ENCODE measurements at places on chromosomes 16 and 17.

DNA sequence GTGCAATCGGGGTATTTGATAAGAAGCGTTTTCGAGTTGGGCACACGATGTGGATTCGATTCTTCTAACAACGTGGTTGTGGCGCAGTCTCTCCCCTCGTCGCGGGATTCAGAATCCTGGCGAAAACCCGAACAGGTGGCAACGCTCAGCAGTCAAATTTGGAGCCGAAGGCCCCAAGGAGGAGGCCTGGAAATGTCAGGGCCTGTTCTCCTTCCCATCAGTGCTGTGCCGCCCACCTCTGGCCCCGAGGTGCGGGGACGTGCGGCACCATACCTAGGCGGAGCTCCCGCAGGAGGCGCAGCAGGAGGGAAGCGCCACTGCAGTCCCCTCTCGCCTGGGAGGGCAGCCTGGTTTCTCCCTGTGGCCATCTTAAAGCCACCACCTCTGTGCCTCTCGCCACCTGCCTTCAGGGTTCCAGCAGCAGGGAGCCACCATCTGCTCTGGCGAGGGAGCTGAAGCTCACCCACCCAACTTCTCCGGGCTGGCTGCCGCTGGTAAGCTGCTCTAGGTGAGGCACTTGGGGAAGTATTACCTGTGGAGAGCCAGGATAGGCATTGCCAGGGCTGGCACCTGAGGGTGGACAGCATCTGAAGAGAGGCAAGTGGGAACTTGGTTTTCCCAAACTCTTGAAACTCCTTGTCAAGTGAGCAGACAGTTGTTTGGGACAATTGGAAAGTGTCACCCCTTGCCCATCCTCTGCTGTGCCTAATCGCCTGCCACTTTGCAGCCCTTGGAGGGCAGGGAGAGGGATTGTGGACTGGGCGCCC lies 2.6 kb upstream of the AATF start:
- no peak for DNase-seq

GRCh38 chr17:49388290-49388640 lies 26.2 kb upstream of the ZNF652 start:
- peak; percentile 21 for DNase-seq

- peak; percentile 70 for DNase-seq
Measured at GRCh38 chr17:2025220-2025621, at the start of gene RTN4RL1. TSS of gene RTN4RL1 (minus strand) at chr17:2025334. CDS start at chr17:2024865, 469 bp downstream.

- DNase-seq = no peak
Measured at GRCh38 chr16:2058420-2058819, 10.6 kb downstream of the TSC2 start.

DNA sequence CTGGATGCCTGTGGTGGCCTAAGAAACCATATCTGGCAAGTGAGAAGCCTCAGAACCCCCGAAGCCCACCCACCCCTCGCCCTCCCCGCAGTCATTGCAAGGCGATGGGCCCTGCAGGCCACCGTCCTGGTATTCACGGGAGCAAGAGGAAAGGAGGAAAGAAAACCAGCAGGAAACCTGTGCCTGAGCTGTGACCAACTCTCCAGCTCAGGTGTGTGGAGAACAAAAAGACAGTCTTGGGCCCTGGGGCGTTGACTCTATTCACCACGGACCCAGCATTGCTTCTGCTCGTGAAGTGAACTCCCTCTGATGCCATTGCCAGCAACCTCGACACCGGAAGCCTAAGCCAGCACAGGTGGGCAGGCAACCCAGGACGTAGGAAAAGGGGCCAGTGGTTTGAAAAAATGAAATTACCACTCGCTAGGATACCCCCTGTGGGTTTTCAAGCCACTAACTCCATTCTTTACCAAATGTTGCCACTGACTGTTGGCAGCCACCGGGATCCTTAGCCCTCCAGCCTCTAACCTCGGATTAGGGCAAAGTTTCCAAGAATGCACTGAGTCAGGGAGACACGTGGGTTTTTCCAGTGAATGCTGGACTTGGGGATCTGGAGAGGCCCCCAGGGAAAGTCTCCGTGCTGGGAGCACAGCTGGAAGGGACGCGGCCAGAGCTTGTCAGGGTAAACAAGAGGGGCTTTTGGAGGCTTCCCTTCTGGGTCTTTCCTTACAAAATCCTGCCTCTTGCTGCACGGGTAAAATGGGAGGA lies 25.1 kb downstream of the FA2H start:
- no peak for DNase-seq

- no peak for DNase-seq
Measured at GRCh38 chr17:16444258-16444886, 29.0 kb downstream of the TRPV2 start.

GRCh38 chr17:62703776-62704380 lies 76.4 kb downstream of the MRC2 start:
- DNase-seq = peak; percentile 68

- DNase-seq = no peak
Measured at GRCh38 chr16:17338244-17338643, 132.5 kb downstream of the XYLT1 start.

DNA sequence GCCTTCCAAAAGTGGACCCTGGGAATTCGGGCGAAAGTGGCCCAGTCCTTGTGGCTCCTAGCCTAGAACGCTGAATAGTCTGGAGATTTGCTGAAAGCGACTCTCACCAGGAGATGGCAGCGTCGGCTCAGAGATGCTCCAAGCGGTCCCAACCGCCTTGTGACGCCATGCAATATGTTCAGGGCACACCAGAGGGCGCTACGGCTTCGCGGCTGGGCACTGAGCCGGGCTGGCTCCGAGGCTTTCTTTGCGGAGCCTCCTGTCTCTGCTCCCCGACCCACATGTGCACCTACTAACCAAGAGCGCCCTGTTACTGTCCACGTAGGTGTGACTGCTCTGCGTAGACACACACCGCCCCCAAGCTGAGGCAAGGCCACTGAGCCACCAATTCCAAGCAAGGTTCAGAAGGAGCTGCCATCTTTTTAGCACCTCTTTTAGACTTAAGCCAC lies 36.9 kb downstream of the SYCE1L start:
- DNase-seq = peak; percentile 84

DNA sequence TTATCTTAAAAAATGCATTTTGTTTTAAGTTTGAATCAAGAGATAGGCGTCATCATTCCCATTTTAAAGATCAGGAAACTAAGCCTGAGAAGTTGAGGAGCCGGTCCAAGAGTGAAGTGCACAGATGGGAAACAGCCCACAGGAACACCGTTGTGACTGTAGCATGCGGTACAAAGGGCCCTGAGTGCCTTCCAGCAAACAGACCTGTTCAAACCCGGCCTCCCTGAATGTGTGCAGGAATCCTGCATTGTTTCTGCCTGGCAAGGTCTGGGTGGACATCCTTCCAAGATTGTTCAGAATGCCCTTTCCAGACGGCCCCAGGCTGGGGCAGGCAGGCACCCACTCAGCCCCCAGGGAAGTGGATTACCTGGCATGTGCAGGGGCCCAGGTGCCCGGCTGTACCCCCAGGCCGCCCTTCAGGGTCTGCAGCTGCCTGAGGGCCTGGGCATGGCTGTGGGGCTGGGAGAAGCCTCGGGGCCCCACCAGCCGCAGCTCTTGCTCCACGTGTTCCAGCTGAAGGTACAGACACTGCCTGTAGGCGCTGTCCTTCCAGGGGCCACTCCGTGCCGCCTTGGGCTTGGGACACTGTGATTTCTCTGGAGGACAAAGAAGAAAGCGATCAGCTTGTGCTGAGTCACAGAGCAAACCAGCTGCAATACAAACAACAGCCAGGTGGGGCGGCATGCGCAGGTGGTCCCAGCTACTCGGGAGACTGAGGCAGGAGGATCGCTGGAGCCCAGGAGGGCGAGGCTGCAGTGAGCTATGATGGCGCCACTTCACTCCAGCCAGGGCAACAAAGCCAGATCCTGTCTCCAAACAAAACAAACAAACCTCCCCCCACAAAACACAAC lies 45.0 kb upstream of the GCSH start:
- no peak for DNase-seq

- DNase-seq = no peak
Measured at GRCh38 chr16:67594956-67595355, 32.6 kb downstream of the CTCF start.

DNA sequence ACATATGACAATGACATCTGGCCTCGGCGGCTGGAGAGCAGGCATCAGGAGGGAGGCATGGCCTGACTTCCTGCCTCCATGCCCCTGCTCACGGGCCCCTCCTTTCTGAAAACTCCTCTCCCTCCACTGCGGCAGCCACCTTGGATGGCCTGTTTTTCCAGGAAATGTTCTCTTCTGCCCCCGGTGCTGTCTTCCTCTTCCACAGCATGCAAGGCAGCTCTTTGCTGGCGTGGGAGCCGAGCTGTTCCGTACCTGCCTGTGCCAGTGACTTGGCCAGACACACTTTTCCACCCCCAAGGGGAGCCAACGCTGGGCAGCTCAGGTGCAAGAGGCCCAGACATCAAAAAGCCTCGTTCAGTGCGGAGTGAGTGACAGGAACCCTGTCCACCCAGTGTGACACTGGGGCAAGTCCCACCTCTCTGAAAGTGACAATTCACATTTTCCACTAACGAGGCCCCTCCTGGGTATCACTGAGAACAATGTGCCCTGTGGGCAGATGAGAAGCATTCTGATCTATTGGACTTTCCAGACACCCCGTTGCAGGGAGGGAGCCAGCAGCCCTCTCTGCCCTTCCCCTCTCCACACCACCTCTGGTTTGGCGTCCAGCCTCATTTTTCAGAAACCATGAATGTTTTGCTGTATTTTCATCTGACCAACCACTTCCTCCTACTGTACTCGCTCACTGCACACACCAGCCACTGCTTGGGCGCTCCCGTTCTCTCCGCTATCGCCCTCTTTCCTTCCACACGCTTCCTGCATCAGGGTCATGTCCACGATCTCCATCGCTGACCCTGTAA lies 31.2 kb downstream of the NSMCE1 start:
- peak; percentile 49 for DNase-seq

GRCh38 chr17:19464031-19465026 lies 53.3 kb downstream of the RNF112 start:
- DNase-seq = no peak

All from T-helper 9 cell (primary cell).